ENCODE measurements at places on chromosomes 3 and 15.

GRCh38 chr3:34237946-34238345 lies 439.5 kb downstream of the PDCD6IP start:
- no peak for DNase-seq

DNA sequence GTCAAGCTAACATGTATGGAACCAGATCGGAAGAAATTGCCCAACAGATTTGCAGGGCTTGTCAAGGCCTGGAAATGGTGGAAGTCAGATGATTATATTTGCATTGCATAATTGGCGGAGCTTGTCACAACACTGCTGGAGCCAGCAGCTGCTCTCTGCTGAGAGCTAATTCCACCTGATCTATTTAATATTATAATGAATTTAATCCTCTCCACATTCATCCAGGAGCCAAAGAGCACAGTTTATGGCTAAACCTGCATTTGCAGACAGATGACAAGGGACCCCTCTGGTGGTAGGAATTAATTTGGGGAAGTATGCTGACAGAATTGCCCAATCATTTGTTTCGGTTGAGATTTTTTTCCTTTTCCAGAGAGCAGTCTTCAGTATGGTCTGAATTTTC lies 730.2 kb downstream of the TUSC7 start:
- no peak for DNase-seq

GRCh38 chr3:151248772-151249337 lies 29.5 kb downstream of the P2RY14 start:
- no peak for DNase-seq

GRCh38 chr3:107981471-107982111 lies 109.2 kb downstream of the CD47 start:
- peak; percentile 19 for DNase-seq

DNA sequence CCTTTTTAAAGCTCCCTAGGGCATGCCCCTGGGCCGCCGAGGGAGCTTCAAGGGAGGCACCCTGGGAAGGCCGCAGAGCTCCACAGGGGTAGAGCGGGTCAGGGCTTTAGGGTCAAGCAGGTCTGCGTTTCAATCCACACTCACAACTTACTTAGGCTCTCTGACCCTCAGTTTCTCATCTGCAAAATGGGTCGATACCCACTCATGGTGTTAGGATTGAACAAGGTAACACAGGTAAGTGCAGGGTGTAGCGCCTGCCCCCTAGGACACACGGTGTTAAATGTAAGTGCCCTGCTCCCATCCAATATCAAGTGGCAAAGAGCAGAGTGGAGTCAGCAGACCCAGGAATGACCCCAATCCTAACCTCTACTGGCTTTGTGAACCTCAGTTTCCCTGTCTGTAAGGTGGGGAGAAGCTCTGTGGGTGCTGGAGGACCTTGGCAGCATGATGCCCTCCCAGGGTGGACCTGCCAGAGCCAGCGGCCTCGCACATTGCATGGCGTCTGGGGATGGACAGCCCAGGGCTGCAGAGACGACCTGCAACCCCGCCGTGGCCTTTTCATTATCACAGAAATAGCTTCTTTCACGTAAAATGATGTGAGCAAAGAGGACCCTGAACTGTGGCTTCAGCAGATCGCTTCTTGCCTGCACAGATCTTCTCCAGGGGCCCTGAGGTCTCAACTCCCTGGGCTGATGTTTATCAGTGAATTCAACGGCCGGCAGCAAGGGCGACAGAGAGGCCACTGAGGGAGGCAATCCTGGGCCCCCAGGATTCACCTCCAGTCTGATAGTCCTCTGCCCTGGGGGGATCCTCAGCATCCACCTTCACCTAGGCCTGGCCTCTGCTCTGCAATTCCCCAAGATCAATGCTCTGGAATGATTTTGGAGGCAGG lies 138.5 kb downstream of the CHSY1 start:
- DNase-seq, result no peak

GRCh38 chr3:194321693-194322640 lies 29.2 kb downstream of the CPN2 start:
- no peak for DNase-seq

GRCh38 chr15:77473328-77473727 lies 52.6 kb downstream of the HMG20A start:
- DNase-seq, result no peak

GRCh38 chr15:69414701-69415167 lies 585 bp downstream of the KIF23 start:
- peak; percentile 69 for DNase-seq

GRCh38 chr3:42815826-42816225 lies 6.6 kb downstream of the ACKR2 start:
- no peak for DNase-seq

DNA sequence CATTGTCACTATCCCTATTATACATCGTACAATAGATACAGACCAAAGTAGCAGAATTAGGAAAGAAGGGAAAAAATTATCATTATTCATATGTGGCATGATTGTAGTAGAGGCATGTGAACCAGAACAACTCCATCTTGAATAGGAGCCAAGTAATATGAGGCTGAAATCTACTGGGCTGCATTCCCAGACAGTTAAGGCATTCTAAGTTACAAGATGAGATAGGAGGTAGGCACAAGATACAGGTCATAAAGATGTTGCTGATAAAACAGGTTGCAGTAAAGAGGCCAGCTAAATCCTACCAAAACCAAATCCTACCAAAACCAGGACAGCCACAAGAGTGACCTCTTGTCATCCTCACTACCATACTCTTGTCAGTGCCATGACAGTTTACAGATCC lies 1035.4 kb upstream of the SEMA6D start:
- no peak for DNase-seq

DNA sequence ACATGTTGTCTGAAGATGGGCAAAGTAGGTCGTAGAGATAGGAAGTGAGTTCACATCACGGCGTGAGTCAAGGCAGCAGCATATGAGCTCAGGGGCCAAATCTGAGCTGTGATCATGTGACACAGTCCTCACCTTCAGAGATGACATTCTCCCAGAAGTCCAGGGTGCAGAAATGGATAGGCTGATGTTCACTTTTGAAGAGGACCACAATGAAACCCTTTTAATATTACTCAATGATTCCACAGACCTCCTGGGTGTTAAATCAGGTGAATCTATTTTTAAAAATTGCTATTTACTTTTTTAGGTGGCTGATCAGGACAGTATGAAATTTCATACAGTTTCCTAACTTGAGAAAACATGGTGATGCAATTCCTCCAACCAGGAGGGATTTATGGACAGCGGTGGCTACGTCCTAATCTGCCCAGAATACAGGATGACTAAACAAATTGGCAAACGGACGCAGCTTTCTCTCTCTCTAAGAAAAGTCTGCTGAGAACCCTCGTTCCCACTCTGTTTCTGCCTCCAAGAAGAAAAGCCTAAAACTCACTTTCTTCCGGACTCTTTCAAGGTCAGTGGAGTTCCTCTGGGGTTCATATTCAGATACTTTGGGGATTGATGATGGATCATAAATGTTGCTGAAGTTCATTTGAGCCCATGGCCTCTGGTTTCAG lies 34.4 kb downstream of the B3GNT5 start:
- DNase-seq, result peak; percentile 48

DNA sequence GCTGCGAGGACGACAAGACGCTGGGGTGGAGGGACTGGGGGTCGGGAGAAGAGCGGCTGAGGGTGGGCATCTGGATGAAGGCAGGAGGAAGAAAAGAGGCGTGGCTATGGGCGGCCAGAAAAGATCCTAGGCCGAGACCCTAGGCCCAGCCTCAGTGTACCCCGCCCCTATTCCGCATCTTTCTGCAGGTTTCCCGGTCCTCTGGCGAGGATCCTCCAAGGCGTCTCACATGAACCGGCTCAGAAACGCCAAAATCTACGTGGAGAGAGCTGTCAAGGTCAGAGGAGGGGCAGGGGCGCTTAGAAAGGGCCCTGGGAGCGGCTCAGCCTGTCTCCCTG lies 340 bp downstream of the TTLL3 start:
- no peak for DNase-seq

Measured in hepatocyte (in vitro differentiated cells).